Breast epithelium (tissue), 4 donors: ENCODE measurements at places on chromosomes 1 and 21. TPM values are rescaled to one million over a fixed set of nuclear protein-coding genes. Genes with fewer than 3 reads are reported as not detected.

GRCh38 chr1:53501065-53502005, 42.1 kb downstream of the DMRTB1 start:
- no peak for DNase-seq
- H3K27ac ChIP-seq, result no peak overlapping the region
- H3K4me3 ChIP-seq, result no peak overlapping the region
- H3K4me1 ChIP-seq, result no peaks in the 10 kb centered on the region

DNA sequence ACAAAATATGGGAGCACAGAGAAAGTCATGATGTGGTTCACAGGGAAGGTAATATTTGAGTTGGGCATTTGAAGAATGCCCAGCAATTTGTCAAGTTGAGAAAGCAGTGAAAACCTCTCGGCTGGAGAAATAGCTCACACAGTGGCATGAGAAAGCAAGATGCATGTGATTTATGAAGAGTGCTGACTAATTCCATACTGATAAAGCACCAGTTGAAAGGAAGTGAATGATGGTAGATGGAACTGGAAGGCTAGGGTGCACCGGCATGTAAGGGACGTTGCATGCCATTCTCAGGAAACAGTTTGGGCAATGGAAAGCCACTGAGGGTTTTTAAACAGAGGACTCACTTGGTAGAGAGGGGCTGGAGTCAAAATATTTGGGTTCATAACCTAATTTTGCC, 53.5 kb upstream of the MTF2 start:
- no peaks in the 10 kb centered on the region for H3K4me1 ChIP-seq
- H3K36me3 ChIP-seq, result no peaks in the 10 kb centered on the region
- no peak overlapping the region for H3K27ac ChIP-seq
- no peaks in the 10 kb centered on the region for H3K27me3 ChIP-seq
- no peak overlapping the region for H3K4me3 ChIP-seq

GRCh38 chr1:166036092-166036491, 130.7 kb downstream of the FAM78B start:
- H3K4me1 ChIP-seq, result no peaks in the 10 kb centered on the region
- DNase-seq, result no peak
- no peaks in the 10 kb centered on the region for H3K36me3 ChIP-seq
- no peak overlapping the region for H3K27ac ChIP-seq
- H3K4me3 ChIP-seq, result no peak overlapping the region
- H3K27me3 ChIP-seq, result no peaks in the 10 kb centered on the region

- no peaks in the 10 kb centered on the region for H3K4me1 ChIP-seq
- no peaks in the 10 kb centered on the region for H3K27me3 ChIP-seq
- H3K27ac ChIP-seq, result no peak overlapping the region
- H3K4me3 ChIP-seq, result no peak overlapping the region
- no peaks in the 10 kb centered on the region for H3K36me3 ChIP-seq
- DNase-seq, result no peak
Measured at GRCh38 chr1:110283677-110284076, 55.5 kb upstream of the RBM15 start.

GRCh38 chr1:80915491-80915890, 885.2 kb upstream of the ADGRL2 start:
- DNase-seq, result no peak
- no peak overlapping the region for H3K4me3 ChIP-seq
- H3K4me1 ChIP-seq, result no peaks in the 10 kb centered on the region

TMCC2 gene
- 2.2 TPM for total RNA-seq

- no peak overlapping the region for H3K27ac ChIP-seq
- no peaks in the 10 kb centered on the region for H3K4me1 ChIP-seq
- H3K4me3 ChIP-seq, result no peak overlapping the region
Measured at GRCh38 chr1:117795190-117795589, 134.2 kb downstream of the GDAP2 start.

GRCh38 chr1:188615321-188615720, 1786.6 kb downstream of the PLA2G4A start:
- H3K4me3 ChIP-seq, result no peak overlapping the region
- no peaks in the 10 kb centered on the region for H3K27me3 ChIP-seq
- no peak for DNase-seq
- no peaks in the 10 kb centered on the region for H3K36me3 ChIP-seq
- no peaks in the 10 kb centered on the region for H3K4me1 ChIP-seq

DNA sequence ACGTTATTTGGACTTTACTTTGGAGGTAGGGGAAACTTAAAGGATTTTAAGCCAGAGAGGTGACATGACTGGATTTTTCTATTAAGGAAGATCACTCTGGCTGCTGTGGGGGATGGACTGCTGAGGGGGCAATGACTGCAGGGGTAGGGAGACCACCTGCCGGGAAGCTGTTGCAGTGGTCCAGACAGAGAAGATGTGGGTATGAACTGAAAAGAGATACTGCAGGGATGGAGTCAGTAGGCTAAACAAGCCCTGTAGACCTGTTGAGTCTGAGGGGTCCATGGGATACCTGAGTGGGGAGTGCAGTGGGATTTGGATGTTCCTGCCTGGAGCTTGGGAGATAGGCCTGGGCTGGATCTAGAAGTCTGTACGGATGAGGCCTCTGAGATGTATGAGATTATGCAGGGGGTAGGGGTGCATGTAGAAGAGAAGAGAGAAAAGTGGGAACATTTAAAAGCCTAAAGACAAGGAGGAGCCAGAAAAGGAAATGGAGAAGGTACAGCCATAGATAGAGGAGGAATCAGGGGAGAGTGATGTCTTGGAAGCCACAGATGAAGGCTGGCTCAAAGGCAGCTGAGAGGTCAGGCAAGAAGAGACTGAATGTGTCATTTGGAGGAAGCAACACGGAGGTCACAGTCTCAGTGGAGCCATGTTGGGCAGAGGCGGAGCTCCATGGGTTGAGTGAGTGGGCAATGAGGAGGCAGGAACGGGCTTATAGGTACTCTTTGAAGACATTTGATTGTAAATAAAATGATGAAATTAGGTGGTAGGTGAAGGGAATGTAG, 25.9 kb upstream of the KCNA2 start:
- DNase-seq, result no peak
- no peaks in the 10 kb centered on the region for H3K27me3 ChIP-seq
- no peaks in the 10 kb centered on the region for H3K4me1 ChIP-seq

GRCh38 chr1:11377001-11377583, 101.9 kb upstream of the DISP3 start:
- H3K27me3 ChIP-seq, result no peaks in the 10 kb centered on the region
- H3K4me3 ChIP-seq, result no peak overlapping the region
- peak overlapping the region; percentile 32 for H3K27ac ChIP-seq
